ENCODE measurements at places on chromosomes 7 and 10.
A peak's percentile ranks its signal among the peaks of the same experiment; 100 is the strongest.

- no peak for DNase-seq
These were observed 24.2 kb upstream of the FAM20C start for GRCh38 chr7:167976-168791.

GRCh38 chr7:92809397-92809759 is 27.0 kb downstream of the CDK6 start:
- DNase-seq, result no peak

DNA sequence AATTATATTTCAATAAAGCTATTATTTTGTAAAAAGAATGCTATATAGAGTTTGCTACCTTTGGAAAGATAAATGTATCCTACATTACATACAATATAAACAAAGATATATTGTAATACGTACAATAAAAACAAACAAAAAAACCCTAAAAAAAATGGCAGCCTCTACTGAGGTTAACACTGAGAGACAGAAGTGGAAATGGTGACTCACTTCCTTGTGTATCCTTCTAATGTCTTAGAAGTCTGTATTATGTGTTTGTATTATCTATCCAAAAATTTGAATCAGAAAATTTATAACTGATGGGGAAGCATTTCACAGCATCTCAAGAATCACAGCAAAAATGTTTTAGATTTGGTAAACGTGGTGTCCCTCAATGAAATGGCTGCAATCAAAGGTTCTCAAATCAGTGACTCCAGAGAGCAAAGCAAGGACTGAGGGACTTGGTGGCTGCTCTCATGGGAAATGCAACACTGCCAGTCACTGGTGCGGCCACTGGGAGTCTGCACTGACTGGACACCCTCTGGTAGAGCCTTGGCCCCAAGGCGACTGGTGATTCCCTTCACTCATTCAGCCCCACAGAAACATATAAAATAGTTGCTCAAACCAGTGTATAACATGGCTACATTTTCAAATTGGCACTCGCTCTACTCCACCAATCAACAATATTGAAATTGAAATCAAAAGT is 53.8 kb downstream of the PANK1 start:
- DNase-seq, result peak; percentile 43

- no peak for DNase-seq
These were observed 23.7 kb downstream of the ZNF775 start for GRCh38 chr7:150402671-150403321.

GRCh38 chr7:102292813-102293798 is 6.4 kb downstream of the SH2B2 start:
- no peak for DNase-seq

GRCh38 chr7:141864765-141865447 is 23.6 kb upstream of the PRSS37 start:
- DNase-seq, result no peak

GRCh38 chr10:132677473-132678227 is 108.3 kb downstream of the NKX6-2 start:
- DNase-seq, result no peak

DNA sequence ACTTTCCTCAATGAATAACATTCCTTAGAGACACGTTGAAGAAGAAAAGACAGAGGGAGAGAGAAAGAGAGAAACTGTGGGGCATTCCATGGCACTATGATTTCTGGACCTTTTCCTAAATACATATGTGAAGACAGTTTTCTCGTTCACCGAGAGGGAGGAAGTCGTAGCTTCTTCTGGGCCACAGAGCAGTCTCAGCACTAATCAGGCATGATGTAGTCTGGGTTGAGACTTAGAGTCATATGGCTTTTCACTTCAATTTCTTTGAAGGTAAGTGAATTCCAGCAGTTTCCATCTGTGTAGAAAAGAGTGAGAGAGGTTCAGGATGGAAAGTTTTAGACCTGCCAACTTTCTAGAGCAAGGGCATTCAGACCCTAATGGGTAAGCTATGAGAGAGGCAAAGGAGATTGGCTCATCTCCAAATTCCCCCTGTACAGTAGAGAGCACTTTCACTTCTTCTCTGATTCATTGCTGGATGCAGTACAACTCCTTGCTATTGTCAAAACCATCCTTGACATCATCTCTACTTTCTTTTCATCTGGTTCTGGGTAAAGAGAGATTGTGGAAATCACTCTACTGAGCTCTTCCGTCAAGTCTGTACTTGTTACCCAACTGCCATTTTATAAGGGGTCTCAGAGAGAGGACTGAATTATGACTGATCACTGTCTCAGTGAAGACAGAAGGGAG is 31.5 kb upstream of the OR9A4 start:
- no peak for DNase-seq

DNA sequence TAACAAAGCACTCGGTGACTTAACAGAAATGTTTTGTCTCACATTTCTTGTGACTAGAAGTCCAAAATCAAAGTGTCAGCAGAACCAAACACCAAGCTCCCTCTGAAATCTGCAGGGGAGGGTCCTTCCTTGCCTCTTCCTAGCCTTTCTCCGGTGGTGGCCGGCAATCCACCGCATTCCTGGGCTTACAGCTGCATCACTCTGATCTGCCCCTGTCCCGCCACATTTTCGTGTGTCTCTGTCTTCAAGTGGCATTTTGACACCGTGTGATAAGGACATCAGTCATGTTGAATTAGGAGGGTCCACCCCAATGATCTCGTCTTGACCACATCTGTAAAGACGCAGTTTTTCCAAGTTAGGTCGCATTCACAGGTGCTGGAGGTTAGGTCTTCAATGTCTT is 30.5 kb upstream of the TOMM7 start:
- no peak for DNase-seq

GRCh38 chr7:2982831-2983230 is 60.8 kb downstream of the CARD11 start:
- DNase-seq, result no peak

- DNase-seq, result peak; percentile 88
These were observed 70.9 kb upstream of the CTBP2 start for GRCh38 chr10:125231116-125231812.

DNA sequence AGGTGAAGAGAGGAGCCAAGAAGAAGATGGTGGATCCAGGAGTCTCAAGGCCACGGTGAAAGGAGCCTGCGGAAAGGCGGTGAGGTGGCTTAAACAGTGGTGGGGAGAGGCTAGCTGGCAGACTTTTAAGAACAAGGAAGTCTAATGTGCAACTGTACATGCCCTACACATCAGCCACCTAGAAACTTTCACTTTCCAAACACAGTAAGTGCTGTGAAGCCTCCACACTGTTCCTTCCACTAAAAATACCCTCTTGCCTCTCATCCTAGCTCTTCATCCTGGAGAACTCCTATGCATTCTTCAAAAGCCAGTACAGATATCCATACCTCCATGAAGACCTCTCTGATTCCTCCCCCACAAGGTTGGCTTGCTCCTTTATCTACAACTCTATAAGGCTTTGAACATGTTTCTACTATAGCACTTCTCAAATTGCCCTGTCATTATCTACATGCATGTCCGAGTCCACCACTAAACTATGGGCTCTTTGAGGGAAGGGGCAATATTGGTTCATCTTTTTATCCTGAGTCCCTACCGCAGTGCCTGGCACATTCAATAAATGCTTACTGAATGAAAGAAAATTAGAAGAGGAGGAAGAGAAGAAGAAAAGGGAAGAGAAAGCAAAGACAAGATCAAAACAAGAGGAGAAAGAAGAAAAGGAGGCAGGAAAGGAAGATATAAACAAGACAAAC is 54.2 kb downstream of the DNAJC12 start:
- DNase-seq, result no peak

GRCh38 chr7:7516662-7517061 is 19.0 kb downstream of the COL28A1 start:
- DNase-seq, result no peak

DNA sequence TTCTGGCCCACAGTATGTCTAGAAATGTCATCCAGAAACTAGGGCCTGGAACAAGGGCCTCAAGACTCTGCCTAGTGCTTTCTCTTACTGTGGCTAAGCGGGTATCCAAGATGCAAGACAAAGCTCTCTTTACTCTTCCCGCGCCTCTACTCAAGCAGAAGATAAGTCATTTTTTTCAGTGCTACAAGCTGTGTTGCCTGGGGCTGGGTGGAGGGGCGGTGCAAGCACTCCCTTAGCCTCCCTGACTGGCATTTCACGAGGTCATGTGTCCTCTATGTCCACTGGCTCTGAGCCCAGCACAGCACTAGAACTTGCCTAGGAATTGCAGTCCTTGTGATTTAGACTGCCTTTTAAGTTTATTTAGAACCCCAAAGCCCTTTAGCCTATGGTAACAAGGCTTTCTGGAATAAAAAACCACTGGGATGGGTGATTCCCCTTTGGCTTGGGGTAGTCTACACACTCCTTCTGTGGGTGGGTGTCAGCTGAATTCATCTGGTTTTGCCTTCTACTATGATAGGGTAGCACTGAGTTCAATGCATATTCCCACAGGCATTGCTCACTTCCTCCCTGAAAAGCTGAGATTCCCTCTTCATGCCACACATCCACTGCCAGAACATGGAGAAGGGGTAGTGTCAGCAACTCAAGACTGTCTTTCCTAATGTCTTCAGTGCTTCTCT is 371.8 kb upstream of the KCND2 start:
- DNase-seq, result no peak

- no peak for DNase-seq
These were observed 51.9 kb upstream of the PIK3AP1 start for GRCh38 chr10:96772196-96772595.

GRCh38 chr7:91140982-91141381 is 123.3 kb upstream of the FZD1 start:
- no peak for DNase-seq
